ENCODE measurements at places on chromosomes 16 and 17.

DNA sequence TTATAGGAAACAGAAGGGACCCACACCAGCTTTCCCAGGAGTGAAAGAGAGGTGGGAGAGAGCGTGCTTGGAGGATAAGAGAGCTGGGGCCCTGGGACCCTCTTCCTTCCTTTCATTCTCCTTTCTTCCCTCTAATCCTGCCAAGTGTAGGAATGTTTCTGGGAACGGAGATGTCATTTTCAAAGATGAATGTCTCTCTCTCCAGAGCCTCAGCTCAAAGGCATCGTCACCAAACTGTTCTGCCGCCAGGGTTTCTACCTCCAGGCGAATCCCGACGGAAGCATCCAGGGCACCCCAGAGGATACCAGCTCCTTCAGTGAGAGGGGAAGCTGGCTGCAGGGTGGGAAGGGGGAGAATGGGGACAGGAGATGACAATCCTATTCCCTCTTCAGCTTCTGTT is 2.0 kb downstream of the FGF11 start:
- DNase-seq, result no peak

DNA sequence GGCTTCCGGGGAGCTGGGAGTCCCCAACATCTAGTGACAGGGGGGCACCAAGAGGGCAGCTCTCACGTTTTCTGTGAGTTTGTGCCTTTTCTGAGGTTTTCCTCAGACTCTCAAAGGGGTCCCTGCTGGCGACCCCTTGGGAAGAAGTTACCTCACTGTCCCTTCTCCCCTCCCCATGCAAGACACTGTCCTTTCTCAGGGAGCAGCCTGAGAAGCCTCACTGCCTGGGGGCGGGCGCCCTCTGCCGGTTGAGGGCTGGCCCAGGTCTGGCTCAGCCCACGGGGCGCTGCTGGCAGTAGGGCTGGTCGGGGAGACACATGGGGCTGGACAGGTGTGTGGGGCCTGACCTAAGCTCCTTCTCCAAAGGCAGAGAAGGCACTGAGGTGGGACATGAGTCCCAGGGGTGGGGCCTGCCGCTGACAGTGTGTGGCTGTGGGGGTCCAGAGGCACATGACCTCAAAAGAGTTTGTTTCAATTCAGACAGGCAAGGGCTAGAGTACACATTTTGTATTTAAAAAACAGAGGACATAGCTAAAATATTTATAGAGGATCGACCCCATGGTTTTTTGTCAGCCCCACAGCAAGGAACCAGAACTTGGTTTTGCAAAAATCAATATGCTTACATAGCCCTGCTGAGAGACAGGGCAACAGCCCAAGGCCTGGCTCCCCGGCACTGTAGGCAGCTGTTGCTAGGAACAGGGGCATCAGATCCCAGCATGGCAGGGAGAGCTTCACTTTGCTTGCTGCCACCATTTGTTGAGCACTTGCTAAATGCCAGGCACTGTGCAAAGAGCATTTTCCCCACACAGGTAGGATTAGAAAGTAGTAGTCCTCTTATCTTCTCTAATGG is 18.5 kb upstream of the ALDH3A1 start:
- DNase-seq, result peak; percentile 44

GRCh38 chr17:47270946-47271705 is 17.5 kb downstream of the ITGB3 start:
- no peak for DNase-seq

- DNase-seq, result no peak
These were observed 46.1 kb upstream of the MARCHF10 start for GRCh38 chr17:62854098-62854680.

Data from gastrocnemius medialis (tissue), 4 donors.